NCI-H1436 (cell line): ENCODE measurements at places on chromosomes 2 and 18.

DNA sequence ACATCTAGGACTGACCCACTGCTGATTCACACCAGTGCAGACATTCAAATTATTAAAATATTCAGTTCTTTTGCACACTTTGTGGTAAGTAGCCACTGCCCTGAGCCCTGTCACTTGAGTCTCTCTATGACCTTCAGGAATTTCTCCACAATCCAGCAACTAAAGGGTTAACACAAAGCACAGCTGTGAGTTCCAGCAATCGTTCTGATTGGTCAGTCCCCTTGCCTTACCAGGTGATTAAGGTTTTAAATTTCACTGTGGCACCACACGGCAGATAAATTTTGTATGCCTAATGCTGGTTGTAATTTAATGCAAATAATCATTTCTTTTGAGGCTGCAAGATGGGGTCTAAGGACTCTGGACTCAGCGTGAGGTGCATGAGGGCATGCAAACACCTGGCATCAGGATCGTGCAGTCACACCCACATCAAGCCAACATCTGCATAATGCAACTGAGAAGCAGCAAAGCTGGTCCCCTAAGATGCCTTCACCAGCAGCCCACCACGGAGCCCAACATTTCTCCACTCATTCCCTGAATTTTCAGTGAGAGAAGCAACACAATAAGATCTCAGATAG, 36.6 kb downstream of the SLC14A1 start:
- peak; percentile 35 for DNase-seq

GRCh38 chr2:59744436-59744835, 809.0 kb downstream of the BCL11A start:
- DNase-seq = no peak

GRCh38 chr2:30956995-30957394, 149.7 kb upstream of the CAPN13 start:
- no peak for DNase-seq

DNA sequence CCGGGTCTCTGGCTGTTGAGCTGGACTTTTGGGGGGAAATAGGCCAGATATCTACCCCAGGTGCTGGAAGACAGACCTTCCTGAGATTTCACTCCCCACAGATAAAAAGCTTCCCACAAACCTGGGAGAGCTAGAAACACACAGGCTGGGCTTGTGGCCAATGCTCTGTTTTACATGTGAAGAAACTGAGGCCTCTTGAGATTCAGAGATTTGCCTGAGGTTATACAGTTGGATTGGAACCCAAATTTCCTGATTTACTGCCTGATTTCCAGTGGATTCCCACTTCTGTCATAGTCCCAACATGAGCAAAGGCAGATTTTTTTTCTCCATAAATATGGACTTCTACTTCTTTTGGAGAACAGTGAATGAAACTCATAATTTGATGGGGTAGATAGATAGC, 360.2 kb downstream of the SETBP1 start:
- DNase-seq = no peak

GRCh38 chr2:231613331-231613662, 20.6 kb downstream of the TEX44 start:
- DNase-seq = no peak

GRCh38 chr2:86468162-86469033, 27.2 kb downstream of the KDM3A start:
- DNase-seq = no peak

GRCh38 chr2:10447300-10447894, 730 bp downstream of the ODC1 start:
- DNase-seq = no peak

DNA sequence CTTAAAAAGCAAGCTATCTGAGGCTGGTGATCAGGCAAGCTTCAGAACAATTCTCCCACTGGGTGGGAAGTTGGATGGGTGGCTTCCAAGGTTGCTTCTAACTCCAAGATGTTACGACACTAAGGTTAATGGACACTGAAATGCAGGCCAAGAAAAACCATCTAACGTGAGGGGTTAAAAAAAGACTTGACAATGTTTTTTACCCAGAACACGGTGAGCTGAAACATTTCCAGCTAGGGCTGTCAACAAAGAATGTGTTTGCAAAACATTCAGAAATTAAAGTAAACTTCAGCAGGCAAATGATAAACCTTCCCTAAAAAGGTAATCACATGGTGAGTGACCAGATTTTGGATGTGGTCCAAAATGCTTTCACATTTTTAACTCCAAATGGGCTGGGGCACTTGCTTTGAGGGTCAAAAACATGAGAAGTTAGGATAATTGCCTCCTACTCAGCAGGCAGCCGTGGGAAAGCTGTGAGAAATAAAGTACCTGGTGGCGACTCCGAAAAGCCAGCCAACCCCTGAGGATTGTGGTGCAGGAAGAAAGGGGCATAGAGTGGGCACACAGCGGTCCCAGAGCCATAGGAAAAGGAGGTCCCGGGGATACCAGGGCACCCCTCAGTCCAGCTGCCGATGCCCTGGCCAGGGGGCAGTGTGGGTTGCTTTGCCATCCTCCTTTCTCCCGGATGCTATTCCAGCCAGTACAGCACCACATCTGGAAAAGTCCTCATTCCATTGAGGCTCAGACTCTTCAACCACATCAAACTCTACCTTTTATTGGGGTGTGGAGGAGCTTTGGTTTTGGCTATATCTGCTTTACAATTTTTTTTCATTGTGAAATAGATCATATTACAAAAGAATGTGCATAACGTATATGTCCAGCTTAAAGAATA, 90.0 kb upstream of the ATL2 start:
- no peak for DNase-seq

DNA sequence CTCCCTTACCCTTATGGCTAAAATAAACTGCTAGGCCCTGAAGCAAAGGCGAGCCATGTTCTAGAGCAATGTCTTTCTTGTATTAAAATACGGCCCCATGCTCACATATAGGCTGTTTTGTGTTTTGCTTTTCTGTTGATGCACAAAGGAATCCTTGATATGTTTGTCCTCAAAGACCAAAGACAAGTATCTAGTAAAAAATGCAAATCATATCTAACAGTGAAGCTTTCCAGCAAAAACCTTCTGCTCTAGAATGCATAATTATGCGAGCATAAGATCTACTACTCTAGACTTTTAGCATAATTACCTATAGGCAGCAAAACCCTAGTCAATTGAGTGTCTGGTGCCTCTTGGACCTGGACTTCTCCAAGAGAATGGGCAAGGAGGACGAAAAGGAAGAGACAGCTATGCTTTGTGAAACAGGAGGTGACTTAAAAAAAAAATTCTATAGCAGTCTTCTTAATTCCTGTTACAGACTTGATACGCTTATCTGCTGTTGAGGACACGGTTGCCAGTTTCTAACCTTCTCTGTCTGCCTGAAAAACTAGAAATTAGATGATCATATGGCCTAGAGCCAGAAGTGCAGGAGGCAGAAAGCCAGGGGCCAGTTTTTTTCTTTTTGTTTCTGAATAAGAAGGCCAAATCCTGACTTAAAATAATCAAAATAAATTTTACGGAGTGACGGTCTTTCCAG, 1.5 kb upstream of the AMMECR1L start:
- no peak for DNase-seq

DNA sequence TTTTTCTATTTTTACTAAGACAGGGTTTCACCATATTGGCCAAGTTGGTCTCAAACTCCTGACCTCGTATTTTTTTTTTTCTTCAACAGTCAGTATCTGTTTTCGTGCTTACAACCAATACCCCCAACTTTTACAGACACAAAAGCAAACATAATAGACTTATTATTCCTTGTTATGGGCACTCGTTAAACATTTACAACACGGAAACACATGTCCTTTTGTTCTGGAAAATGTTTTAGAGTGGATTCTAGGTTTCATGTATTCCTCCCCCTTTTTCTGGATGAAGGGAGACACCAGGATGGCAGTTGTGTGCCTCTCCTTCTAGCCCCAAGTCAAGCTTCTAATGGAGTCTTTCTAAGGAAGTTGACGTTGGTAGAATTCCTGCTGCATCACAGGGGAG, 88.8 kb downstream of the CD226 start:
- no peak for DNase-seq

- no peak for DNase-seq
Observed at GRCh38 chr2:61949714-61950560, 44.5 kb downstream of the COMMD1 start.

GRCh38 chr2:39920307-39920801, 141.3 kb upstream of the THUMPD2 start:
- DNase-seq = no peak

GRCh38 chr2:119469131-119469530, 37.5 kb downstream of the TMEM37 start:
- DNase-seq = no peak

DNA sequence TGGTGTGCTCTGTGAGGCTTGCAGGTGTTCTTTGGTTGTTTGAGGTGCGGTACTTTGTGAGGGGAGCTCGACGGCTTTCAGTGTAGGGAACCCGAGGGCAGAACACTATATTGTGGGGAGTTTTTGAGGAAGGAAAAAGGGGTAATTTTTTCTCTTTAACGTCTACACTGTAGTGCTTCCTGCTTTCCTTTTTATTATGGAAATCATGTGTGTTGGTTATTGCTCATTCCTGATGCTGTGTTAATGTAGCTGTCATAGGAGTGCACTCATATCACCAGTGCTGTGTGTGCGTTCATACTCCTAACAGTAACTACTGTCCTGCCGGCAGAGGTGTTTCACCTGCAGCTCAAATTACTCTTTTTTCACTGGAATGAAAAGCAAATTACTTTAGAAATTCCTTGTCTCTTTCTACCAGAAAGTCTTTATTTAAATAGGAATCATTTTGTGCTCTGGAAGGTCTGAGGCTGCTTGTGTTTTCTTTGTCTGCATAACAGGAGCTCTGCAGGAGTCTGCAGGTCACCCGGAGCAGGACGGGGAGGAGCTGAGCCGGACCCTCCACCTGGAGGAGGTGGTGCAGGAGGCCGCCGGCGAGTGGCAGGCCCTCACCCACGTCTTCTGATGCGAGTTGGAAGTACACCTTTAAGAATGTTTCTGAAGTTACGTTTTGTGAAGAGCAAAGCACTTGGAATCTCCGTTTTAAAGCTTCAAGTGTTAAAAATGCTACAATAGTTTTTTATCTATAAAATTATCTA, 145.5 kb downstream of the ZNF236 start:
- no peak for DNase-seq

- DNase-seq = no peak
Observed at GRCh38 chr2:14194233-14194632, 438.3 kb upstream of the LRATD1 start.

GRCh38 chr2:10966741-10967140, 55.0 kb downstream of the KCNF1 start:
- DNase-seq = no peak

- no peak for DNase-seq
Observed at GRCh38 chr18:58314284-58314683, 270.3 kb downstream of the NEDD4L start.

DNA sequence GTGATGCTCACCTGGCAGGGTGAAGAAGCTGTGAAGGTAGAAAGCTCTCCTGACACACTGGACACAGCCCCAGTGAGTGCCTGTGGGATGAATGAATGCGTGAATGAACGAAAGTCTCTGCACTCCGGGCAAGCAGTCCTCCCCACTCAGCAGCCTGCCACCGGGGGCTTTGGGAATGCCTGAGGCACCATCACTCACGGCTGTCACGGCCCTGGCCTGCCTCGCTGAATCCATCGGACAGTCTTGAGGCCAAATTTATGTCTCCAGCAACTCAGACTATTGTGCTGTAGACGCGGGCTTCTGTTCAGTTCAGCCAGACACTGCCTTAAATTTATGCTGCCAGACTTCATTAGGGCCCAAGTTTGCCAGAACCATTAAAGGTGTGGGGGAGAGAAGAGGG, 62.9 kb upstream of the TEX51 start:
- no peak for DNase-seq

DNA sequence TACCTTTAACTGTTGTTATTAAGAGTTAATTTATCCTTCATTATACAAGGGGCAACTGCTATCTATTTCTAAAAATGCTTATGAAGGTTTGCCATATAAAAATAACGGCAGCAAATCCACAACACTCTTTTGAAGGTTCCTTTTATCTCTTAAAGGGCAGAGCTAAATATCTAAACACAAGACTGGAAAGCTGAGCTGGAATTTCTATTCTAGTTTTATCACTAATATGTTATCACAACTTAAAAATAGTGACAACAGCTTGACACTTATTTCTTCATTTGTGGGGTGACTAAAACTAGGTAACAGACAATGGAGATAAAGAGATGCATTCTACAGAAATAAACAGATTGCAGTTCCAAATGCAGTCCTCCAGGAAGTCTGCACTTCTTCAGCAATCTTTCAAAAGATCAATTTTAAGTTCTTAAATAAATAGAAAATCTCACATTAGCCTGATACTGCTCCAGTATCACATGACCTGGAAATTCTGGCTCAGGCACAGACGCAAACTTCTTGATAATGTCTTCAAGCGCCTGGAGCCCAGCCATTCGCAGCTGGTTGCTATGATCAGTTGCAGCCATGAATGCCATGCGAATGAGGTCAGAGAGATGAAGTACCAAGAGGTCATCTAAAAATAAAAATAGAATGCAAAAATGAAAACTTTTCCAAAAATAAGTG, 54.0 kb upstream of the STRN start:
- no peak for DNase-seq

GRCh38 chr2:191018048-191018447, 4.1 kb upstream of the STAT1 start:
- no peak for DNase-seq

- no peak for DNase-seq
Observed at GRCh38 chr18:6557057-6557769, 142.5 kb upstream of the L3MBTL4 start.

GRCh38 chr2:23452853-23453420, 68.0 kb downstream of the KLHL29 start:
- DNase-seq = no peak

DNA sequence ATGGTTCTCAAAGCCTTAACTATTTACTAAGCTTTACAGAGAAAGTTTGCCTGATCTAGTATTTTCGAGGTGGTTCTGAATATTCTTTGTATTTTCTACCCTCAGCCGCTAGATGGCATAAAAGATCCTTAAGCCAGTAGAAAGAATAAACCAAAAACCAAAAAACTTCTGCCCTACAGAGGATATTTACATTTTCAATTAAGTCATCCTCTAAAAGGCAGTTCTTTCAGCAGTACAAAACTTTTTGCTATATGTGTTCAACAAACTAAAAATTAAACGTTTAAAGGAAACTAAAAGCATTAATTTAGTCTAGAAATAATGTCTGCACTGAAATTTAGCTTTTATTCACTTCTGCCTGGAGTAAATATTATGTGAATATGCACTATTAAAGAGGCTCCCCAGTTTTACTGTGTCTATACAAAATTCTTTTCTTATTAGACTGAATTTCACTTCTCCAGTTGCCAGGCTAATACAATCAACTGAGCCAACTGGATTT, 297.5 kb downstream of the PIEZO2 start:
- peak; percentile 10 for DNase-seq

- no peak for DNase-seq
Observed at GRCh38 chr2:215466097-215466909, 30.4 kb upstream of the FN1 start.

GRCh38 chr2:76953733-76954347, 568.3 kb downstream of the LRRTM4 start:
- peak; percentile 2 for DNase-seq

- peak; percentile 77 for DNase-seq
Observed at GRCh38 chr18:55321265-55322177, 266.5 kb downstream of the TCF4 start.

- no peak for DNase-seq
Observed at GRCh38 chr2:170155022-170155722, 22.8 kb upstream of the MYO3B start.

GRCh38 chr2:74849228-74849892, 15.4 kb downstream of the HK2 start:
- no peak for DNase-seq

- no peak for DNase-seq
Observed at GRCh38 chr2:53450923-53451322, 316.7 kb upstream of the CHAC2 start.

GRCh38 chr2:235669269-235669831, 175.5 kb downstream of the AGAP1 start:
- DNase-seq = peak; percentile 91

GRCh38 chr18:1296237-1296636, 391.6 kb downstream of the ADCYAP1 start:
- no peak for DNase-seq
